Tongue (tissue), 3 donors: ENCODE measurements at places on chromosomes 4 and X. TPM values are rescaled to one million over a fixed set of nuclear protein-coding genes. Genes with fewer than 3 reads are reported as not detected.

NMU gene
- 6.2 TPM for total RNA-seq

NAT8L gene
- 0.51 TPM for total RNA-seq

CCSER1 gene
- 19.9 TPM for total RNA-seq

DNA sequence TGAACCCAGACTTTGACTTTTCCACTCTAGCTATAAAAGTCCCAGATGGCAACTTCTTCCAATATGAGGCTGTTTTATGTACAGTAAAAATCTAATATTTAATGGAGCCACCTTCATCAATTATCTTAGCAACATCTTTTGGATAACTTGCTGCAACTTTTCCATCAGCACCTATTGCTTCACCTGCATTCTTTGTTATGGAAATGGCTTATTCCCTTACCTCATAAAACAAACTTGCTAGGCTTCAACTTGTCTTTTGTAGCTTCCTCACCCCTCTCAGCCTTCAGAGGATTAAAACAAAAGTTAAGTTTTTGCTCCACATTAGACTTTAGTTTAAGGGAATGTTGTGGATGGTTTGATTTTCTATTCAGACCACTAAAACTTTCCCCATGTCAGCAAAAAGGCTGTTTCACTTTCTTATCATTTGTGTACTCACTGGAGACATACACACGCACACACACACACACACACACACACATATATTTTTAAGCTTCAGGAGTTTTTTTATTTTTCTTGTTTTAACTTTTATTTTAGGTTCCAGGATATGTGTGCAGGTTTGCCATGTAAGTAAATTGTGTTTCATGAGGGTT lies 1296.1 kb upstream of the PABPC4L start:
- peak; percentile 13 for DNase-seq

- DNase-seq: peak; percentile 66
Observed at GRCh38 chr4:128528793-128529553, 241.4 kb upstream of the PGRMC2 start.

- peak; percentile 32 for DNase-seq
Observed at GRCh38 chr4:4860600-4861389, 1.3 kb downstream of the MSX1 start.

GRCh38 chr4:141255016-141255415 lies 34.3 kb downstream of the ZNF330 start:
- no peak for DNase-seq

GRCh38 chrX:10189317-10190268 lies 32.8 kb downstream of the CLCN4 start:
- DNase-seq: peak; percentile 84

- no peak for DNase-seq
Observed at GRCh38 chrX:20189171-20189570, 47.5 kb upstream of the EIF1AX start.

GRCh38 chr4:1493540-1494287 lies 87.5 kb upstream of the NKX1-1 start:
- DNase-seq: no peak

DNA sequence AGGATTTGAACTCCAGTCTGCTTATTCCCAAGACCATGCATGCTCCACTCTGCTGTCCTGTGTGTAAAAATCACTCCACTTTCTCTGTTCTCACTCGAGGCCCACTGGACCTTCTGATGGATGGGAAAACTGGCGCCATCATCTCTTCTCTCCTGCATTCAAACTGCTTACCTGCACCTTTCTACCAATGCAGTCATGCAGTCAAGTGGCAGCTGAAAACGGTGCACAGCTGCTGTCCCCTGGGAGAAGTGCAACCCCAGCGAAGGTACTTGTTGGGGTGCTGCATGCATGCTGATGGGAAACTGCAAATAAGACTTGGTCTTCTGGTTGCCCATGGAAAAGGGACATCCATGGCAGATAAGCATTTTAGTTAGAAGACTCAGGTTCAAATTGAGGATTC lies 147.1 kb downstream of the EVC2 start:
- no peak for DNase-seq

DNA sequence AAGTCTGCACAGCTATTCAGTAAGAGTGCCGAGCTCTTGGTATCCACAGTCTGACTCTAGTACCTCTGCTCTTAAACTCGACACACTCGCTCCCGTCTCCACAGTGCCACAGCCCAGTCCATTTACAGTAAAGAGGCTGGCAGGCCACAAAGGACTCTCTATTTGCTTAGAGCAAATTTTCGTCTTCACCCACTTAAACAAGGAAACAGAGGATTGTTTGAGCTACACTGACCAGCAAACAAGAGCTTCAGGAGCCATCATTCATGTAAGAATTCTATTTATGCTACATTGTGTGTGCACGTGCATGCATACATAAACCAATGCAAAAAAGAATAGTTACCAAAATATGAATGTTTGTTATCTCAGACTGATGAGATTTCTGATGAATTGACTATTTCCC lies 290.2 kb downstream of the USP46 start:
- no peak for DNase-seq

- no peak for DNase-seq
Observed at GRCh38 chr4:121800638-121800960, 524 bp upstream of the EXOSC9 start.
